ENCODE measurements at places on chromosomes 4 and X. TPM values are rescaled to one million over a fixed set of nuclear protein-coding genes. Genes with fewer than 3 reads are reported as not detected.

SPIN4 gene
- 0.66 TPM for total RNA-seq

USP17L13 gene
- not detected for total RNA-seq

DRP2 gene
- total RNA-seq, result not detected

PGK1 gene
- 79.4 TPM for total RNA-seq

COX7B2 gene
- total RNA-seq, result not detected

GALNT7 gene
- total RNA-seq, result 32.4 TPM

CT55 gene
- total RNA-seq, result not detected

F11 gene
- 53.1 TPM for total RNA-seq

SPON2 gene
- total RNA-seq, result 33.5 TPM

STARD8 gene
- 9.6 TPM for total RNA-seq

FABP2 gene
- not detected for total RNA-seq

PRAF2 gene
- 10.9 TPM for total RNA-seq

NSG1 gene
- 0.78 TPM for total RNA-seq

COL4A6 gene
- total RNA-seq, result 0.52 TPM

AKAP17A gene
- total RNA-seq, result 55.5 TPM

CPEB2 gene
- total RNA-seq, result 8.0 TPM

RASSF6 gene
- 10.1 TPM for total RNA-seq

BTK gene
- total RNA-seq, result 4.0 TPM

GALNTL6 gene
- total RNA-seq, result not detected

CLDN2 gene
- 6.0 TPM for total RNA-seq

CTAG2 gene
- total RNA-seq, result not detected

FNIP2 gene
- total RNA-seq, result 26.7 TPM

MAGEB16 gene
- not detected for total RNA-seq

HPGD gene
- 9.1 TPM for total RNA-seq

DOCK11 gene
- 15.8 TPM for total RNA-seq

PROM1 gene
- 24.6 TPM for total RNA-seq

TCEAL7 gene
- total RNA-seq, result 2.3 TPM

SYTL4 gene
- total RNA-seq, result 21.3 TPM

USP51 gene
- total RNA-seq, result 1.6 TPM

MUC7 gene
- not detected for total RNA-seq

ARR3 gene
- not detected for total RNA-seq

XAGE2 gene
- not detected for total RNA-seq

OPRPN gene
- not detected for total RNA-seq

TMSB15B gene
- 3.6 TPM for total RNA-seq

F9 gene
- not detected for total RNA-seq

DGKK gene
- total RNA-seq, result not detected

PLAC1 gene
- total RNA-seq, result not detected

FHDC1 gene
- total RNA-seq, result 3.9 TPM

C1QTNF7 gene
- total RNA-seq, result 13.8 TPM

CT83 gene
- total RNA-seq, result not detected

NXF2B gene
- total RNA-seq, result not detected

AFM gene
- total RNA-seq, result 0.33 TPM

DUX4 gene
- total RNA-seq, result not detected

GRPR gene
- total RNA-seq, result 5.6 TPM

All from body of pancreas (tissue), 4 donors.